ENCODE measurements at places on chromosomes 7 and 10. TPM values are rescaled to one million over a fixed set of nuclear protein-coding genes. Genes with fewer than 3 reads are reported as not detected.

DNA sequence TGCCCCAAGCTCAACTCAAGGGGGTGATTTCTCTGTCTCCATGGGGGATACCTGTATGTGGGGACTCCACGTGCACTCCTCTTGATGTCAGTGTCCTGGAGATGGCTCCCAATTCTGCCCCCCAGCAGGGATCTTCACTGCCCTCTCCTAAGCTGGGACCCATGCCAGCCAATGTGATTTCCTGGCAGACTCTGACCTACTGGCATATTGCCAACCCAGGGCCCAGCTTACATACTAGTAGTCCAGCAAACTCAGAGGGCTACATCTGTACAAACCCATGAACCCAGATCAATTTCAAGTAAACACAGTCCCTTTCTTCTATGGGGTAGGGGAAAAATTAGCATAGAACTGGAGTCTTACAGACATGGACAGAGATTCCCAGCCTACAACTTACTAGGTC lies 26.2 kb upstream of the BMPR1A start:
- H3K4me3 ChIP-seq = no peak overlapping the region
- H3K36me3 ChIP-seq = no peaks in the 10 kb centered on the region
- H3K4me1 ChIP-seq = no peaks in the 10 kb centered on the region
- peak overlapping the region; percentile 91 for H3K27ac ChIP-seq

GRCh38 chr10:99328579-99329303 lies 415 bp upstream of the CNNM1 start:
- no peaks in the 10 kb centered on the region for H3K36me3 ChIP-seq
- H3K27ac ChIP-seq = peak overlapping the region; percentile 59
- H3K4me3 ChIP-seq = peak overlapping the region; percentile 58
- peak; percentile 67 for DNase-seq
- H3K4me1 ChIP-seq = peaks cover 19% of the 10 kb centered on the region

DNA sequence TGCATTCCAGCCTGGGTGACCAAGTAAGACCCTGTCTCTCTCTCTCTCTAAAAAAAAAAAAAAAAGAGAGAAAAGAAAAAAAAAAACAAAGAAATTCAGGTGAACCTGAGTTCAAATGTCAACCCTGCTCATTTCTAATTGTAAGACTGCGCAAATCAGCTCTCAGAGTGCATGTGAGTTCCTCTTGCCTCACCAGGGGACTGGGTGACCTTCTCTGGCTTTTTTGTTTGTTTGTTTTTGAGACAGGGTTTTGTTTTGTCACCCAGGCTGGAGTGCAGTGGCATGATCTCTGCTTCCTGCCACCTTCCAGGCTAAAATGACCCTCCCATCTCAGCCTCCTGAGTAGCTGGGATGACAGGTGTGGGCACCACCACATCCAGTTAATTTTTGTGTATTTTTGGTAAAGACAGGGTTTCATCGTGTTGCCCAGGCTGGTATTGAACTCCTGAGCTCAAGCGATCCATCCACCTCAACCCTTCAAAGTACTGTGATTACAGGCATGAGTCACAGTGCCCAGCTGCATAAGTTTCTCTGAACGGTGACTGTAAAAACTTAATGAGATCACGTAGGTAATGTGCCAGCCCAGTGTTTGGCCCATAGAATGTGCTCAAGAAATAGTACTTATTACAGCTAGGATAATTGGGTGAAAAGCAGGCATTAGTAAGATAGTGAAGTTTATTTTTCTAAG lies 45.3 kb upstream of the BAMBI start:
- H3K36me3 ChIP-seq = no peaks in the 10 kb centered on the region
- peaks cover 5% of the 10 kb centered on the region for H3K4me1 ChIP-seq
- no peak overlapping the region for H3K4me3 ChIP-seq
- no peak overlapping the region for H3K27ac ChIP-seq

Gene TUBAL3
- total RNA-seq = not detected

GRCh38 chr7:157596881-157597280 lies 260.1 kb downstream of the DNAJB6 start:
- DNase-seq = no peak
- no peak overlapping the region for H3K27ac ChIP-seq
- H3K36me3 ChIP-seq = no peaks in the 10 kb centered on the region
- no peaks in the 10 kb centered on the region for H3K27me3 ChIP-seq
- no peaks in the 10 kb centered on the region for H3K4me1 ChIP-seq
- no peak overlapping the region for H3K4me3 ChIP-seq

GRCh38 chr10:116741391-116742351 lies 695 bp downstream of the HSPA12A start:
- H3K4me3 ChIP-seq = peak overlapping the region; percentile 96
- no peaks in the 10 kb centered on the region for H3K27me3 ChIP-seq
- peak; percentile 70 for DNase-seq
- peak overlapping the region; percentile 90 for H3K27ac ChIP-seq
- peaks cover 10% of the 10 kb centered on the region for H3K4me1 ChIP-seq
- no peaks in the 10 kb centered on the region for H3K36me3 ChIP-seq

DNA sequence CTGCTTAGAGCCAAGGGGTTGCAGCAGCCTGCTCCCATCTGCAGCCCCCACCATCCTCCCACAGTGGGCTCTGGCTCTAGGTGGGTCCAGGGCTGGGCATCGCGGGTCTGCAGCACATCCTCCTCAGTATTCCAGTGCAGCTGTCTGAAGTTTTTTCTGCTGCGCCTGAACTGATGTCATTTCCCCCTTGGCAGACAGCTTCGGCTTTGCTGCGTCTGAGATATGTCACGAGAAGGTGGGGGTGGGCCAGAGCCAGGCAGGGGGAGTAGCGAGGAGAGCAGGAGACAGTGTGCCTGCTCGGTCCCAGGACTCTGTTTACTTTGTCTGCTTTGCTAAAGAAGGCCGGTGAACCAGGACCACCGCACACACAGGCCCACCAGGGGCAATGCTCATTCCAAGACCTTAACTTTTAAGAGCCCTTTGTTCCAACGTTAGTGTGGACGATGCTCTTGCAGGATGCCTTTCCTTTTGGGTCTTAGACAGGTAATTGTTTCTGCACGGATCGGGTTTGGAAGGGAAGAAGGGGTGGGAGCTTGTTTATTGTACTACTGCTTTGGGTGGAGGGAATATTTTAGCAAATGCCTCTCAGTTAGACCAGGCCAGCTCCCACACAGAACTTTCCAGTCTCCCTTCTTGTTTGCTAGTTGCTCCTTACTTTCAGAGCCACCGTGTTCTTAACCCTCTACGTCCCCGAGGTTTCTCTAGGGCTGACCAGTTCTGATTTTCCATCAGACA lies 32.4 kb downstream of the WBP1L start:
- no peaks in the 10 kb centered on the region for H3K36me3 ChIP-seq
- H3K4me1 ChIP-seq = no peaks in the 10 kb centered on the region
- H3K4me3 ChIP-seq = peak overlapping the region; percentile 53
- peak overlapping the region; percentile 93 for H3K27ac ChIP-seq

- H3K27me3 ChIP-seq = no peaks in the 10 kb centered on the region
- H3K27ac ChIP-seq = no peak overlapping the region
- no peaks in the 10 kb centered on the region for H3K4me1 ChIP-seq
- no peaks in the 10 kb centered on the region for H3K36me3 ChIP-seq
- DNase-seq = no peak
These were observed 211.2 kb upstream of the DGKB start for GRCh38 chr7:15113752-15114151.

Gene CDC14C
- total RNA-seq = not detected

Gene GRID1
- 1.1 TPM for total RNA-seq

DNA sequence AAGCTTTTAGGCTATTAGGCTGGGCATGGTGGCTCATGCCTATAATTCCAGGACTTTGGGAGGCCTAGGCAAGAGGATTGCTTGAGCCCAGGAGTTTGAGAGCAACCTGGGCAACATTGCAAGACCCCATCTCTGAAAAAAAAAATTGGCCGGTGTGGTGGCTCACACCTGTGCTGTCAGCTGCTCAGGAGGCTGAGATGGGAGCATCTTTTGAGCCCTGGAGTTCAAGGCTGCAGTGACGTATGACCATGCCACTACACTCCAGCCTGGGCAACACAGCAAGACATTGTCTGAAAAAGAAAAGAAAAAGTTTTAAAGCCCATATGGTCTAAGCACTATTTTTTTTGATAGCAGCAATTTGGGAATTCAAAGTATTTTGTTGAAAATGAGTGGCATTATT lies 15.8 kb upstream of the SEC61A2 start:
- H3K27ac ChIP-seq = no peak overlapping the region
- H3K27me3 ChIP-seq = no peaks in the 10 kb centered on the region
- H3K4me3 ChIP-seq = no peak overlapping the region
- H3K36me3 ChIP-seq = peaks cover 11% of the 10 kb centered on the region
- no peak for DNase-seq
- H3K4me1 ChIP-seq = no peaks in the 10 kb centered on the region

- H3K36me3 ChIP-seq = no peaks in the 10 kb centered on the region
- H3K27ac ChIP-seq = no peak overlapping the region
- DNase-seq = no peak
These were observed 574.5 kb downstream of the SUGCT start for GRCh38 chr7:40709062-40709964.

Gene ADAM12
- total RNA-seq = 0.55 TPM

- no peaks in the 10 kb centered on the region for H3K36me3 ChIP-seq
- H3K4me3 ChIP-seq = no peak overlapping the region
- H3K27me3 ChIP-seq = no peaks in the 10 kb centered on the region
- DNase-seq = no peak
These were observed 159.5 kb upstream of the HGF start for GRCh38 chr7:81929386-81929785.

DNA sequence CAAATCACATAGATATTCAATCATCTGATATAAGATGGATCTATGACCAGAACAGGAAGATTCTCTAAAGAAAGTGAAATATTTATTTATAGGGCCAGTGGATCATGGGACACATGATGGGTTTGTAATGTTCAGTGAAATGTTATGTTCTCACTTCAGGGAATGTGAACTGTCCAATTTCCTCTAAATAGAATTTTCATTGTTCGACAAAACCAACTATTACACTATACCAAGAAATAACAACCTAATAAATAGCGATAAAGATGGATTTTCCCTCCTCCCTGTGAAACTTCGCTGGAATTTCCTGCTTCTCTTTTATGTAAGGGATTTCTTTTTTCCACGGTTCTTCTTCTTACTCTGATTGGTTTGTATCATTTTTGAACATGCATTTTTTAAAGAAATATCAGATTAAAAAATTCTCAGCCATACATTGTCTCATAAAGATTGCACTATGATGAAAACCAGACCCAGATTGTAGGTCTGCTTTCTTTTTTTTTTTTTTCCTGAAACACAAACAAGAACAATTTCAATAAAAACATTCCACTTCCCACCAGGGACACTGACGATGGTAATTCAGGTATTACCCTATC lies 139.8 kb upstream of the ZEB1 start:
- H3K36me3 ChIP-seq = no peaks in the 10 kb centered on the region
- H3K27ac ChIP-seq = no peak overlapping the region
- no peak overlapping the region for H3K4me3 ChIP-seq
- no peak for DNase-seq
- H3K27me3 ChIP-seq = no peaks in the 10 kb centered on the region

DNA sequence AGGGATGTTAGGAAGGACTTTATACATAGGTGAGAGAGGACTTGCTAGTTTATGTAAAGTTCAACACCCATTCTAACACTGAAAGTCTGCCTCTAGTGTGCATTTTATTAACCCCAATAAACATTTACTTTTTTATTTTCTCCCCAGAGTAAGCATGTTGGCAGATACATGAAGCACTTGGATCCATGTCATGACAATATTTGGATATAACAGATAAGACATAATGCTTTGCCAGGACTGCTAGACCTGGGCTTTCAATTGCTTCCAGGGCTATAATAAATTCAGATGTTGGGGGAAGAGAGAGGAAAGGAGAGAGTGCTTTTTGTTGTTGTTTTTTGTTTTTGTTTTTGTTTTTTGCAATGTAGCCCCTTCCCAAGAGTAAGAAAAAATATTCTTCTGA lies 269.3 kb upstream of the LRRTM3 start:
- H3K4me3 ChIP-seq = no peak overlapping the region
- no peaks in the 10 kb centered on the region for H3K36me3 ChIP-seq
- no peak for DNase-seq
- H3K4me1 ChIP-seq = no peaks in the 10 kb centered on the region

GRCh38 chr7:74479961-74480829 lies 26.5 kb downstream of the GTF2IRD1 start:
- no peaks in the 10 kb centered on the region for H3K36me3 ChIP-seq
- peak overlapping the region; percentile 10 for H3K4me3 ChIP-seq
- H3K4me1 ChIP-seq = peaks cover 88% of the 10 kb centered on the region
- no peaks in the 10 kb centered on the region for H3K27me3 ChIP-seq
- peak overlapping the region; percentile 92 for H3K27ac ChIP-seq

Gene NME8
- not detected for total RNA-seq

- no peaks in the 10 kb centered on the region for H3K4me1 ChIP-seq
- H3K27me3 ChIP-seq = no peaks in the 10 kb centered on the region
- H3K4me3 ChIP-seq = no peak overlapping the region
- no peaks in the 10 kb centered on the region for H3K36me3 ChIP-seq
- H3K27ac ChIP-seq = no peak overlapping the region
- no peak for DNase-seq
These were observed 399.8 kb downstream of the HTR7 start for GRCh38 chr10:90458054-90458453.

- no peaks in the 10 kb centered on the region for H3K4me1 ChIP-seq
- H3K36me3 ChIP-seq = no peaks in the 10 kb centered on the region
- H3K27me3 ChIP-seq = no peaks in the 10 kb centered on the region
- no peak overlapping the region for H3K4me3 ChIP-seq
- H3K27ac ChIP-seq = no peak overlapping the region
These were observed 71.3 kb downstream of the NRCAM start for GRCh38 chr7:108384716-108385483.

Gene NEURL1
- 0.71 TPM for total RNA-seq

Data from sigmoid colon (tissue), 7 donors.